GM04503 (cell line): ENCODE measurements at places on chromosomes 6 and 20.
A peak's percentile ranks its signal among the peaks of the same experiment; 100 is the strongest.

- no peak for DNase-seq
Measured at GRCh38 chr6:90586546-90586835, 381 bp downstream of the MAP3K7 start.

- no peak for DNase-seq
Measured at GRCh38 chr6:165704045-165704748, 41.2 kb upstream of the PDE10A start.

DNA sequence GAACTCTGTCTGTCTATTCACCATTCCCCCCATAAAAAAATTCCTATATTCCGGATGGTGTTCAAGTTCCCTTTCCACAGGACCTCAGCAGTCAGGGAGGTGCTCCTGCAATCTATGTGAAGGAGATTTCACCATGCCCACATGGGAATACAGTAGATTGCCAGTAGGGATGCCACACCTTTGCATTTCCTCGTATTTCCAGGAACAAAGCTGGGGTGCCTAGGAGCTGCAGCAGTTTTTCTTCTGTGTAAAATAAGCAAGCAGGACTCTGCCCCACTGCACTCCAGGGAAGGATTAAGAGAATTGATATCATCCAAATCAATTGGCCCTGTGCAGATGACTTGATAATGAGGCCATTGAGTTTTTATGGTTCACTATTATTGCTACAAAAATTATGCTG is 7.4 kb upstream of the KIF16B start:
- DNase-seq = no peak

GRCh38 chr6:53315086-53315724 is 33.5 kb downstream of the ELOVL5 start:
- no peak for DNase-seq

- DNase-seq = no peak
Measured at GRCh38 chr6:75217193-75217592, 11.3 kb upstream of the COL12A1 start.

DNA sequence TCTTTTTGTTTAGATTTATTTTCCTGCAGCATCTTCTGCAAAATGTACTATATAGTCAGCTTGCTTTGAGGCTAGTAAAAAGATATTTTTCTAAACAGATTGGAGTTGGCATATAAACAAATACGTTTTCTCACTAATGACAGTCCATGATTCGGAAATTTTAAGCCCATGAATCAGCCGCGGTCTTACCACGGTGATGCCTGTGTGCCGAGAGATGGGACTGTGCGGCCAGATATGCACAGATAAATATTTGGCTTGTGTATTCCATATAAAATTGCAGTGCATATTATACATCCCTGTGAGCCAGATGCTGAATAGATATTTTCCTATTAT is 3.2 kb downstream of the FOXC1 start:
- DNase-seq = no peak

GRCh38 chr6:78101387-78101786 is 448.5 kb downstream of the MEI4 start:
- DNase-seq = no peak

- no peak for DNase-seq
Measured at GRCh38 chr6:150683320-150683719, 83.6 kb downstream of the PLEKHG1 start.

- DNase-seq = peak; percentile 61
Measured at GRCh38 chr6:133764008-133764753, 124.7 kb upstream of the TCF21 start.

DNA sequence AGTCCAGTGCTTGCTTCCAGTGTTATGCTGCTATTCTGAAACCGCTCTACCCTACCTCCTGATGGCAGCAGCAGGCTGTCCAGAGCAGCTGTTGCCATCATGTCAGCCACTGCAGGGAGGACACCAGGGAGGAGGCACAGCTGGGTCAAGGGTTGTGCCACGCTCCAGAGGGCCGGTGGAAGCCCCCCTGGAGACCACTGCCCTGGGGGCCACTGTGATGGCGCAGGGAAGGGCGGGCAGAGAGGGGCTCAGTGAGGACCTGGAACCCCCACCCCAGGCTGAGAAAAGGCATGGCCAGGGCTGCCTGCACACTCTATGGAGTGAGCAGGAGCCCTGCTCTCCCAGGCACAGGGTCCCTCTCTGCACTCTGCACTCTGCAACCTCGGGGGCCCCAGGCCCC is 271.3 kb upstream of the BTBD3 start:
- no peak for DNase-seq

DNA sequence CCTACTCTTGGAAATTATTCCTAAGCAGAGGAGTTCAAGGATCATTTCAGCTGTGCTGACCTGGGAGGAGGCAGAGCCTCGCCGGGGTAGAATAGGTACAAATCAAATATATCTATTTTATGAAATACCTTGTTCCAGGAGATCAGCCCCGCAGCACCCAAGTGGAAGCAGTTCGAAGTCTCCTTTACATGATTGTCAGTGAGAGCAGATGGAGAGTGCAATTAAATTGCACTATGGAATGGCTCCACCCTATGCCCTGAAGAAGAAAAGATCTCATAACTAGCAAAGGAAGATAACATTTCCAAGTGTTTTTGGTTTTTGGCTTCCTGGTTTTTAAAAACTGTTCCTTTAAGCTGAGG is 31.4 kb downstream of the DUSP22 start:
- DNase-seq = no peak

DNA sequence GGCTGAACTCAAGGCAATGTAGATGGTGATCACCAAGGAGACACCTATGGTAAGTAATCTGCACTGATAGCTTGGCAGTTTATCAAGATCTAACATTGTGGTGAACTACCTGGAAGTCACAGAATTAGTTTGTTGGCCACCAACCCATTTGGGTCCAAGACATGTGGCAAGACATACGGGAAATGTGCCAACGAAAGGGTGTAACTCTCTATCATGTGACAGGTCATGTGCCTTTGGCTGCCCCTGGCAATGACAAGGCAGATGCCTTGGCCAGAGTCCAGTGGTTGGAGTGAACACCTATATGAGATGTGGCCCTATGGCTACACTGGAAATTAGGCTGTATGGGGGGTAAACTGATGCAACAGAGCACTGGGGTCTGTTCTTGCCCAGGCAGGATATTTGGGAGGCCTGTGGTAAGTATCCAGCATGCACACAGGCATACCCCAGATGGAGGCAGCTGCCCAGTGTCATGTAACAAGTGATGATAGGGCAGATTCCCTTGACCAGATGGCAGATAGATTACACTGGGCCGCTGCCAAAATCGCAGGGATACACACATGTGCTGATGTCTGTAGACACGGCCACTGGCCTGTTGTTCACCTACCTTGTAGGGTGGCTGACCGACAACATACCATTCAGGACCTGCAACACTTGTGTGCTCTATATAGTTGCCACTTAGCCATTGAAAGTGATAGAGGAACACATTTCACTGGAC is 35.5 kb upstream of the HSF2 start:
- no peak for DNase-seq

- no peak for DNase-seq
Measured at GRCh38 chr6:116409756-116410155, 39.0 kb downstream of the DSE start.

DNA sequence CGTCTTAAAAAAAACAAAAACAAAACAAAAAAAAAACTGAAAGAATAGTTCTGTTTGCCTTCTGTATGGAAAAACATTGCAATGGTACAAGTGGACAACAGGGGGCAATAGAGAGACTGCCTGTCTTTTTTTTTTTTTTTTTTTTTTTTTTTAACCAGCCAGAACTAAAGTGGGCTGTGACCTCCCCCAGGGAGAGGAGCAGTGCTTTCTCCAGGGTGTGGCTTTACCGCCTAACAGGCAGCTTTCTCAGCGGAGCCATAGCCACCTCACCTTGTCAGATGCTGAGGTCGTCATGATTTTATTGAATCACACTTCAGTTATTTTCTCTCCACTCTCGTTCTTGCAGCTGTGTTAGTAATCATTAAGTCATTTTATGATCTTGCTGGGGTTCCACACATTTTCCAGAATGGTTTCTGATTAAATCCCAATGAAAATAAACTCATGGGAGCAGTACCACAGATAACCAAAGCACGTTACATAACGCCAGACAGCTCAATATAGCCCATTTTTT is 78.4 kb downstream of the GMPR start:
- no peak for DNase-seq

DNA sequence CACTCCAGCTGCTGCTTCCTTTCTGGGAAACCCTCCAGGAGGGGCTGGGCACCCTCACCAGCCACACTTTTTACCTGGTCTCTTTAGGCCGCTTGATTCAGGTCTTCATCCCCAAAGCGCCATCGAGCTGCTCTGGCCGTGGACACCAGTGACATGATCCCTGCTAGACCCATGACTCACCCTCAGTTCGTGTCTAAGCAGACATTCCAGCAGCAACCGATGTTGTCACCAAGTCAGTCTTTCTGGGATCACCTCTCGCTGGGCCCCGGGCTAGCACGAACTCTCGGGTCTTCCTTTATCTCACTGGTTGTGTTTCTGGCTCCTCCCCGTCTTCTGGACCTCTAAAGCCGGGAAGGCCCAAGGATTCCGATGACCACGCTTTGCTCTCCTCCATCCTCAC is 43.0 kb upstream of the GPR31 start:
- no peak for DNase-seq

GRCh38 chr6:126069449-126069848 is 83.1 kb downstream of the TRMT11 start:
- DNase-seq = no peak

DNA sequence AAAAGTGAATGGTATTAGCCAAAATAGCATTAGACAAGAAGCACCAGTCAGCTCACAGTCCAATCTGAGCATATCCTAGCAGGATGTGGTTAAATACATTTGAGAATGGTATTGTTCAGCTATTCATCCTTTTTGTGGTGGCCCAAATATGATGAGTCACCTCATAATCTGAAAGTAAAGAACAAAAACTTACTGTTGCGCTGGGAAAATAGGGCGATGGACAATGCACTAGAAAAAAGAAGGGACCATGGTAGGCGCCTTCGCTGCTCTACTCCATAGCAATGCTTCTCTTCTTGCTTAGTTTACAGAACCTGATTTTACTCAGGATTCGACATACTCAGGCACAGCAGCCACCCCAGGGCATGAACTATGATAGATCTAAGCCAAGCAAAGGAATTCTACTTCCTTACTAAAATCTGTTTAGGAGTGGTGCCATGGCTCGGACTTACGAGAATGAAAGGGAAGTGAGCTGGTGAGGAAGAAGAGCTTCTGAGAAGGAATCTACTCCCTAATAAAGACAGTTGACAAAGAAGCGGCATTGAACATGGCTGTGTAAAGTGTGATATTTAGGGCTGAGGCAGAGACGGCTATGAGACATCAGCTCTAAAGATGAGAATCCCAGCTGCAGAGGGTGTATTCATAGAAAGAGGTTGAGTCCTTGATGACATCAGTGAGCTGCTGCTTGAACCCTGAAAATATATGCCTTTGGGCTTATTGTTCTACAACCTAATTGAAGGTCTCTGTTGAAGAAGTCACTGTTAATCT is 16.6 kb upstream of the FBXO9 start:
- no peak for DNase-seq
